Right ventricle myocardium superior (tissue), 1 donor: ENCODE measurements at places on chromosomes 16 and 17. TPM values are rescaled to one million over a fixed set of nuclear protein-coding genes. Genes with fewer than 3 reads are reported as not detected.
A peak's percentile ranks its signal among the peaks of the same experiment; 100 is the strongest.

Gene HCRT
- total RNA-seq, result not detected

- DNase-seq, result no peak
These were observed 124.5 kb downstream of the HS3ST3A1 start for GRCh38 chr17:13477180-13477611.

- DNase-seq, result no peak
These were observed 641.3 kb downstream of the KCNJ2 start for GRCh38 chr17:70810609-70811008.

GRCh38 chr17:67582673-67583081 is 135.1 kb upstream of the NOL11 start:
- no peak for DNase-seq

DNA sequence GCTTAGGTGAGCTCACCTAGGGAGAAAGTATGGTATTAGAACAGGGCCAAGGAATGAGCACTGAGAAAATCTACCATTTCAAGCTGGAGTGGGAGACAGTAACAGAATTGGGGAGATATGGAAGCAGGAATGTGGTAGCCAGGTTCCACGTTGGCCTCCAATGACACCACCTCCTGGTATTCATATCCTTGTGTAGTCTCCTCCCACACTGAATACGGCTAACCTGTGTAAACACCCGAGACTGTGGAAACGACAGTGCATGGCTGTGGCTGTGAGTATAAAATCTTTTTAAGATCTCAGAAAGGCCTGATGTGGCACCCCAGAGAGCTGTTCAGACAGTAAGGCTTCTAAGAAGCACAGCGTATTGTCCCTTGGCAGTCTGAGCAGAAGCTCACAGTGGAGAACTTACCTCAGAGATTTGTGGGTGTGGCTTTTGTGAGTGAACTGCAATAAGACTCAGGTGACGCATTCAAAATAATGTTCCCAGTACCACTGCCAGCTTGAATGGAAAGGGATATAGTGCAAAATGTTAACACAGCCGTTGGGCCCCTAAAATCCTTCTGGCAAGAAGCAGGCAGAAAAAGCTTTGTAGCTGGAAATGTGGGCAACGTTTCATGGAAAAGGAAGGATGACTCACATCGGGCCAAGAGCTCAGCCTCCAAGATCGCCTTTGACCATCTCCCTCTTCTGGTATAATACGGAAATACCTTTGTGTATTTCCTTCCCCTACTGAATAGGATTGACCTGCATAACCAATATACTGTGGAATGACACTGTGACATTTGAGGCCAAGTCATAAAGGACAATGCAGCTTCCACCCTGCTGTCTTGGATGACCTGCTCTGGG is 14.4 kb downstream of the SDR42E1 start:
- no peak for DNase-seq

GRCh38 chr16:83579436-83579835 is 228.3 kb upstream of the HSBP1 start:
- DNase-seq, result no peak

Gene MAZ
- 74.0 TPM for total RNA-seq

Gene RDM1
- total RNA-seq, result not detected

DNA sequence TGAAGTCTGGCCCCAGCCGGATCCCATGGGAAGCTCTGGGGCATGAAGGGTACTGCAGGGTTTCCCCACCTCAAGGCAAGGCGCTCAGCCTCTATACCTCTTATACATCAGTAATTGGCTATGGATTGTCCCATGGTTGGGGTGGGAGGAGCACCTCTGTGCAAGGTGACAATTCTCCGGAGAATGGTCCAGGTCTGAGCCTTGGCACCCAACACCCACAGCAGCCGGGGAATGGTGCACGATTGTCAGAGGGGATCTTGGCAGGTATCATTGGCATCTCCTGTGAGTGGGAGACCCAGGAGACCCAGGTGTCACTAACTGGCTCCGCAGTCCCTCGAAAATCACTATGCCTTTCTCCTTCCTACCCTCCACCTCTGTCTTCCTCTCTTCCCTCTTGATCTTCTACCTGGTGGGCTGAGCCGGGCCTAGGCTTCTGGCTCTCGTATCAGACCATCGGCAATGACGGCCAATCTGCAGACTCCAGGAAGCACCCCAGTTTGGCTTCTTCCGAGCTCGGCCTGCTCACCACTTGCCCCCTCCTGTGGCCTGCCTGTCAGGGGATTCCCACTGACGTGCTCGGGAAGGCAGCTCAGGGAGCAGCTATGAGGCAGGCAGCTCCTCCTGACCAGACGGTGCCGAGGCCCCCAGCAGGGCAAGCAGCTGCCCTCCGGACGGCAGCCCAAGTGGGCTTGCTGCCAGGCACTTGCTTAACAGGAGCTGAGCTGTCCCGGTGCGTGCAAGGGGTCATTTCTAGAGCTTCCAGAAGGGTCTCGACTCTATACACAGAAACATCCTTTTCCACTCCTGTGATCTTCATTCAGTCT is 10.0 kb upstream of the CALB2 start:
- DNase-seq, result no peak

Gene RAB40C
- 11.0 TPM for total RNA-seq

- no peak for DNase-seq
These were observed 48.4 kb upstream of the DOC2B start for GRCh38 chr17:229709-230394.

GRCh38 chr17:70622368-70623260 is 453.3 kb downstream of the KCNJ2 start:
- DNase-seq, result peak; percentile 46

DNA sequence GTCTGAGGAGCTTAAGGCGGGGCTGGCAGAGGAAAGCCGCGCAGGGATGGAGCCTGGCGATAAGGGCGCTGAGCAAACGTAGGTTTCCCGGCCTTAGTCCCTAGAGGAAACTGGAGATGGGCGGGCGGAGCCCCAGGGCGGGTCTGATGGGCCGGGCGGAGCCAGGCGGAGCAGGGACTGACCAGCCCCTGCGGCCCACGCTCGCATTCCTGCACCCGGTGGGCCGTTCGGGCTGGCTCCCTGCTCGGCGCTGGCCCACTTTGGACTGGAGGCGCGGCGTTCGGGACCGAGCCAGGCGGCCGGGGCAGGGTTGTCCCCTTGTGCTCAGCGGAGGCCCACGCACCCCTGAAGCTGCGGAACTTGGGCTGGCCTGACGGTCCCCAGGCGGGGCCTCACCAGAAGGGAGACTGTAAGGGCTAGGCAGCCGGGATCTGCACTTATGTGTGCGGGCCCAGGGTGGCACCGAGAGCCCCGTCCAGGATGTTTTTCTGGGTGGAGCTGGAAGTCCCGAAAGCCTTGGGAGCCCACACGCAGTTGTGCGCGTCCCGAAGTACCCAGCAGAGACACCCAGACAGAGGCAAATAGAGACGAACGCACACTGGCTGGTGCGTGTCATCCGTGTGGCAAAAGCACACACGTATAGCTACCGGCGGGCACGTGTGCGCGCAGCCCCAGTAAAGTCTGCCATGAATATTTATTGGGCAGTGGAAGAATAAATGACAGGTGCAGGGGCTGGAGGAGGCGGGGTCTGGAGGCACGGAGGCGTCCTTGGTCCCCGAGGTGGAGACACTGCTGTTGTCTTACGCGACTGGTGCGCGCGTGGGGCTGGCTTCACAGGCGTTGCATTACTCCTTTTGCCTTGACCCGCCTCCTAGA is 1.4 kb downstream of the PYDC1 start:
- DNase-seq, result peak; percentile 71

DNA sequence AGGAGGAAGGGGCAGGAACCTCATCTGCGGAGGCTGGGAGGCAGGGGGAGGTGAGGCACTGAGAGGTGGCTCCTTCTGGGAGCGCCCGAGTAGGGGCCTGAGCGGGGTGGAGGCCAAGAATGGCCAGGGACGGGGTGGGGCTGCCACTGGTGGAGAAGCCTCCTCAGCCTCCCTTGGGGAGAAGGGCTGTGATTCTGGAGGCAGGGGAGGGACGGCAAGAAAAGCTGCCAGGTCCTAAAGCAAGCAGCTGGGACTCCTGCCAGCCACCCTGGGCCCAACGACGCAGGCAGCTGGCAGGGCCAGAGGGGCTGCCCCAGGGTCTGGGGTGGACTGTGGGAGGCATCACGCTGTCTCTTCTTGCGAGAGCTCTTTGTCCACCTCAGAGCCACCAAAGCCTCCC is 12.7 kb upstream of the MLKL start:
- no peak for DNase-seq

GRCh38 chr16:28087675-28088300 is 24.3 kb upstream of the GSG1L start:
- DNase-seq, result no peak

DNA sequence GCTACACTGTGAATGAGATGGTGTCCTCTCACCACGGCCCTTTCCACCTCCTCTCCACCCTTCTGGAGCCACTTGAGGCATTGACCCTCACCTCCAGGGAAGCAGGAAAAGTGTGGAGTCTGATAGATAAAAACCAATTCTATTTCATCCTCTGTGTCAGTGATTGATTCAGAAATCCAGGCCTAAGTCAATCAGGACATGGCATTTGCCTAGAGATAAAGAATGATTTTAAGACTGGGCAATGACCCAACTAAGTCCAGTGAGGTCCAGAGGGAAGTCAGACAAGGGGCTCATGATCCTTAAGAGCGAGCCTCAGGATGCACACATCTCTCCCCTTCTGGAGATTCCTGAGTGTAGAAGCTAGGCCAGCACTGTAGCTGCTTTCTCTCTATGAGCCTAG is 41.1 kb upstream of the TNRC6A start:
- DNase-seq, result no peak

- DNase-seq, result no peak
These were observed 15.7 kb downstream of the FBF1 start for GRCh38 chr17:75925103-75925502.

- DNase-seq, result peak; percentile 75
These were observed 85.9 kb upstream of the TBX2 start for GRCh38 chr17:61313461-61314326.

Gene CACNG3
- total RNA-seq, result not detected

DNA sequence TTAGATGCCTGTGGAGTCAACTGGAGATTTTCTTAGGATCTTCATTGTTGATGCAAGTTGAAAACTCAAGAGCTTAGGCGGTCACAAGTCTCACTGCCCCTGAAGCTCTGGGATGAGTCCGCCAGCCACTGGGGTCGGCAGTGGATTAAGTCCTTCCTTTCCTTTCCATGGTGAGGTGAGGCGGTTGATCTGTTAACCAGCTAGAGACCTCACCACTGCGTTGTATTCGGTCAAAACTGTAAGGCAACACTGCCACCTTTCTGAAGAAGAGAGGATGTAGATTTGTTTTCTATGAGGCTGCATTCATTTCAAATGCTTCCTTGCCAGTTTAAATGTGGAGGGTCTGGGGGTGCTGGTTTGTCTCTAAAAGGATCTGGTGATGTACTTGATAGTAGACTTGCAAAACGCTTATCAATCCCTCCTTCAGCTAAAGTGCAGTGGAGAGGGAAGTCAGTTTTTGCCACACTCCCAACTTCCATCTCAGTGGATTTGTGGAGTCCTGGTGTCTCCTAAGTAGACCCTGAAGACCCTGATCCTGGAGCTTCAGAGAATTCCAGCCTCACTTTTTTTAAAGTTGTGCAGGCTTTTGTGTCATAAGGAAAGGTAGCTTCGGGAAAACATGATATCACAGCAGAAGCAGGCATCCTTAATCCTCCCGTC is 1.7 kb downstream of the MYOCD start:
- DNase-seq, result no peak

DNA sequence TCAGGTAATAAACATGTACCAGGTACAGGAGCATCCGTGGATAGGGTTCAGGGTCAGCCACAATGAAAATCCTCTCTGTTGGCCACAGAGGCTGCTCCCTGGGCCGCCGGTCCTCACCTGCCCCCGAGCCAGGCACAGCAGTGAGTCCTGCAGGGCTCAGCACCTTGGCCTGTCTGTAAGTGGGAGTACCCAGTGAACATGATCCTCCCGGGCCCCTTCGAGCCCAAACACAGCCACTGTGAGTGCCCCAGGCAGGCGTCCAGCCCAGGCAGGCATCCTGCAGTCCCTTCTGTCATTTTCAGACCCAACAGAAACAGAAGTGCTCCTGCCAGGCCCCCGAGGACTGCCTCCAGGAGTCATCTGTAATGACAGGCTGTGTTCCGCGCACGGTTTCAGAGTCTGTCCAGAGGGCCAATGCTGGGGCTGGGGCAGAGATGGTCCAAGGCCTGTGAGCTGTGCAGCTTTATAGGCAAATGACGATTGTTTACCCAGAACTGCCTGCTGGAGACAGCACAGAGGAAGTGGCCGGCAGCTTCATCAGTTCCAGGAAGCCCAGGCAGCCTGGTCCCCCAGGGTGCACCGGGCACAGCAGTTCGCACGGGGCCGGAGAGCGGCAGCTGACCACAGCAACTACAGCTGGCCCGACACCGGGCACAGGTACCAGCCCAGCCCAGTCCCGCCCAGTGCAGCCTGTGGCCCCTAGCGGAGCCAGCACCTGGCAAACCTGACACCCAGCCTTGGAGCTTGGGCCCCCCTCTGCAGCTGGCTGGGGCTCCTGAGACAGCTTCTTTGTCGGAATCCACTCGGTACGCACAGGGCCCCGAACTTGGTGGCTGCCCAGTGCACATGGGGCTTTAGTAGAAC is 13.2 kb downstream of the SLC7A5 start:
- DNase-seq, result peak; percentile 82

Gene KRTAP2-3
- not detected for total RNA-seq

DNA sequence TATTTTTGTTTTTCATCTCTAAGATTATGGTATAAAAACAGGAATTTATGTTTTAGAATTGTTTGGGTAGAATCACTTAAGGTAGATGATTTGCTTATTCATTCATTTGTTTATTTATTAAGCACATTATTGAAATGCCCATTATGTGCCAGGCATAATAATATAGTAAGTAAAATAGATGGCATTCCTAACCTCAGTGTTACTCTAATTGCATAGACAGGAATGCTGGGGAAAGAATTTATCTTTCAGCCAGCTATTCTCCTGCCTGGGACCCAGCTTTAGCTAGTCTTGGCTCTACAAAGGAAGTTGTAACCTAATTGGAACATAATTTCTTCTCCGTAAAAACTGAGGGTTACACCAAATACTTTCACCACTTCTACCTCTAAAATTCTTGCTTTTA is 44.6 kb downstream of the NFAT5 start:
- DNase-seq, result no peak

DNA sequence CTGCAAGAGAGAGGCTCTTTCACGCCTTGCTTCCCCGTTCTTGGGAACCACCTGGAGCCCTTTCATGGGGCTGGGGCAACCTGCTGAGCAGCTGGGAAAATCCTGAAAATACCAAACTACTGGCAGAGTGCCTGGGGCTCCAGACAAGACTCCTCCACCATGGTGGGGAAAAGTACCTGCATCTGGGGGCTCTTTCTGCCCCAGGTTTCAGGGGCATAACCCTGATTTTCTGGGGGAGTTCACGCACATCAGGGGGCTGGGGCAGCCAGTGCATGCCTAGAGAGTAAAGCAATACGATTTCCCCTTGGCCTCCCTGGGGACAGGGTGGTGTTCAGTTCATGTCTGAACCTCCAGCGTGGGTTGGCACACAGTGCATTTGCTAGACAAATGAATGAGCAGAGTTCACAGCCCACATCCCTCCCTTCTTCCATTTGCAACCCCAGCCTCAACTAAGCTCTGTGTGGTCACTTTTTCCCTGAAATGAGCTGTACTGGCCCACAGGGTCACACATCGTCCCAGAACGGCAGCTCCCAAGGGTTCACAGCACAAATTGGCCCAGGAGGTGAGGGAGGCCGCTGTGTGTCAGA is 5.2 kb upstream of the CDC42EP4 start:
- DNase-seq, result no peak

Gene SNX20
- 0.62 TPM for total RNA-seq
